ENCODE measurements at places on chromosomes 5 and 9.

- no peak for DNase-seq
These were observed 19.7 kb upstream of the F2R start for GRCh38 chr5:76696251-76696650.

DNA sequence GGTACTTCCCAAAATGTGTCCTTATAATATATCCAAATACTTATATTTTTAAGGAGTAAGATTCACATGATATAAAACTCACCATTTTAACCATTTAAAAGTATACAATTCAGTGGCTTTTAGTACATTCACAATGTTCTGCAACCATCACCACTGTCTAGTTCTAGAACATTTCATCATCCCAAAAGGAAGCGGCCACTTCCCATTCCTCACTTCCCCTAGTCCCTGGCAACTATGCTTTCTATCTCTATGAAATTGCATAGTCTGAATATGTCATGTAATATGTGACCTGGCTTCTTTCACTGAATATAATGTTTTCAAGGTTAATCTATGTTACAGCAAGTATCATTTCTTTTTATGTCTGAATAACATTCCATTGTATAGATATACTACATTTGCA is 615.1 kb upstream of the SGCD start:
- DNase-seq: no peak

GRCh38 chr9:78644359-78644758 is 347.4 kb downstream of the PSAT1 start:
- no peak for DNase-seq

- no peak for DNase-seq
These were observed 203.3 kb upstream of the DMRT1 start for GRCh38 chr9:638152-638551.

DNA sequence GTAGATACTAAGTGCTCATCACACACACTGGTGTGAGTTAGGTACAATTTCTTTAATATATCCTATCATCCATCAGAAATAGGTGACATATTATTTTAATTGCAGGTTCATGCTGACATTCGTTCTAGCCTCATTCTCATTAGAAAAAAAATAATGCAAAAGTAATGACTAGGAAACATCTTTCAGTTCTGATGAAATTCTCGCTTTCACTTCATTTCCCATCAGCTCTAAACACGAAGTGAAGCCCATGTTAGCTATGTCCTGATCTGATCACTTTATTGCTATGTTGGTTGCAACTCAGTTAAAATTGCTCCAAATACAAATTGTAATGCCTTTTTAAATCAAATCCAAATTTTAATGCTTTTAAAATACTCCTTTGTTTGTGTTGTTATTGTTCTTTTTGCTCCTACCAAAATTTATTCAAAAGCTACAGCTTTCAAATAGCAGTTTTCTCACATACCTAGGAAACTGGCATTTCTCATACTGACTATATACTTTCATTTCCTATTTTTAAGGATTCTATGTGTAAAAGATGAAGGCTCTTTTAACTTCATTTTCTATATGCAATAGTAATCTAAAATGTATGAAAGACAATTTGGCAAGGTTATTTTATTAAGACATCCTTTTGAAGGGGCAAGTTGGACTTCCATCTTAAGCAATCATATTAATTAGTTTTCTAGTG is 1237.8 kb upstream of the ACO1 start:
- DNase-seq: no peak

DNA sequence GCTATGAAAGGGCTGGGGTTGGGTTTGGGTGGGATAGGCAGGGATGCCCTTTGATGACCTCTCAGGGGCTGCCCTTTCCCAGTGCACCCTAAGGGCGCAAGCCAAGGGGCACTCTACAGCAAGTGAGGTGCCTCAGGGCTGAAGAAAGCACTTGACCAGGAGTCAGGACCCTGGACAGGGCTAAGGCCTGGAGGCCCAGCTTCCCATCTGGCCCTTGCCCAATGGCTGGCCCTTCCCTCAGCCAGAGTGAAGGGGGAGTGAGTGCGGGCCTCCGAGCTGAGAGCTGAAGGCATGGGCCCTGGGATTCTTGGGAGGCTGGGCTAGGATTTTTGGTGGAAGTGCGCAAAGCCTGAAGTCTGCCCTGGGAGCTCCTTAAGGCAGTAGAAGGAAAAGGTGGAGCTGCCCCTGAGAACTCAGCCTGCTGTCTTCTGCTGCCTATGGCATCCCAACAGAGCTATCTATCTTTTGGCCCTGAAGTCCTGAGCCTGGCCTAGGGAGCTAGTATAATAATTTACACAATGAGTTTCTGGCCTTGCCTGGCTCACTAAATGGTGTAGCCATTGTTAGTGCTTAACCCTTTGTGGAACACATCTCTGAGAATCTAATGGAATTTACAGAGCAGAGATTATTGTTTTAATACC is 16.4 kb downstream of the JADE2 start:
- no peak for DNase-seq

- DNase-seq: no peak
These were observed 14.0 kb upstream of the PWWP2A start for GRCh38 chr5:160133071-160133917.

DNA sequence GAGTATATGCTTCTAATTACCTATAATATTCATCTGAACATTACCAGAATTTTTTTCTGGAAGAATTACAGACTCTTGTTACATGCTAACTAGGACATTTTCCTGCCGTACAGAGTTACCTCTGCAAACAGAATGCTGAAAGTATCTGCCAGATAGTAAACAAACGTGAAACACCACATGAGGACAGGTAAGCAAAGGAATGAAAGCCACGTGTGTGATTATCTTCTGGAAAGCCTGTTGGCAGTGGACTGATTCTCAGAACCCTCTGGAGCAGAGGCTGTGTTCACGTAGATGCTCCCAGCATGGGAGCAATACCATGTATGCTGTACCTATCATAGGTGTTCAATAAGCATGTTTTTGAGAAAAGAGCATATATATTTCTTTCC is 472.6 kb downstream of the ENC1 start:
- no peak for DNase-seq

DNA sequence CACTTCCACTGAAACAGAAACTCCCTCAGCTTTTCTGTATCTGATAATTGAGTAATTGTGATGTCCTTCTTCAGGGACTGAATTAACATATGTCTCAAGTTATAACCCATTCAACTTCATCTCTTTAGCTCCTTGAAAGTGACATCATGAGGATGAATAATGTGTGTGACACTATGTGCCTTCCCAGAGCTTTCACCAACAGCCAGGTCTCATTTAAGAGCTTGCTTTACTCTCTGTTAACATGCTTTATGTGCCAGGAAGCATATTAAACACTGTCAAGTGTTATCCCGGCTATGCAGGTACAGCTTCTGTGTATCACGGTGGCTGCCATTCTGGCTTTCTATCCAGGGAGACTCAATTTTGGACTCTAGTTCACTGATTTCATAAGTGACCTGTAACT is 799.9 kb downstream of the CDH12 start:
- DNase-seq: no peak

DNA sequence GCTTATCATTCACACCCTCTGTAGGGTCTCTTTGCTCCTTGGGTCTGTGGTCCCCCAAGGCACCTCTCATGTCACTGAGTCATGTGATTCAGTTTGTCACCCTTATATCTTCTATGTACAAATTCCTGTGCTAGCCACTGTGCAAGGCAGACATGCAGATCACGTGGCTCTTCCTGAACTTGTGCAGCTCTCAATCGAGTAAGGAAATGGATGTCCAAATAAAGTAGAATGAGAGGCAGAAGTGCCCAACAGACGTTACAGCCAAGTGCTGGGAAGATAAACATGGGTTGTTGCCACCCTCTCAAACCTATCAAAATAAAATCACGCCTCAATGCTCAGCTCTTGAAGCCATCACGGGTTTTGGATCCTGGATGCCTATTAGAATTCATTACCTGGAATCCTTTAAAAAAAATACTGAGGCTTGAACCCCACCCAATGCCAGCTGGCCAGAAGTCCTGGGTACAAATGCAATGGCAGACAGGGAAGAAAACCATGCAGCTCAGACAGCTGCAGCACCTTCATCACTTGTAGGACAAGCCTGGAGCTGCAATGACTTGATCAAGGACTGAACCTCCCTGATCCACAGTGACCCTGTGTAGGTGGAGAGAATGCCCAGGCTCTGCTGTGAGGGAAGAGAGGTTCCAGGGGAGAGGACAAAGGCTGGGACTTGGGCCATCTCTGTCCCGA is 228.7 kb upstream of the DAP start:
- DNase-seq: no peak

- DNase-seq: no peak
These were observed 10.5 kb upstream of the EPB41L4B start for GRCh38 chr9:109331353-109331752.

DNA sequence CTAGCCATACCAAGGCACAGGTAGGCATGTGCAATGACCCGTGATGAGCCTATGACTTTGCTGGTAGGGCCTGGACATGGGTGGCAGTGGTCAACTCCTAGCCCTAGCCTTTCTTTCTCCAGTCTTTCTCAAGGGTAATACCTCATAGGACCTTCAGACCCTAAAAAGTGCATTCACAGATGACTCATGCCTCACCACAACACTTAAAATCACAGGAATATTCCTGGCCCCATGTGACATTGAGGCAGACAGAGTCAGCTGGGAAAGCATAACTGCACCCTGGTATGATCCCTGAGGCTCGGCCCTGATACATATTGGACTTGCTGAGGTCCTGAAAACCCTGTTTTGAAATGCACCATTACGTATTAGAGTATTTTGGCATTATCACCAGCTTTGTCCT is 449.5 kb downstream of the HINT1 start:
- no peak for DNase-seq

- no peak for DNase-seq
These were observed 2.2 kb upstream of the ZNF366 start for GRCh38 chr5:72509401-72509800.

DNA sequence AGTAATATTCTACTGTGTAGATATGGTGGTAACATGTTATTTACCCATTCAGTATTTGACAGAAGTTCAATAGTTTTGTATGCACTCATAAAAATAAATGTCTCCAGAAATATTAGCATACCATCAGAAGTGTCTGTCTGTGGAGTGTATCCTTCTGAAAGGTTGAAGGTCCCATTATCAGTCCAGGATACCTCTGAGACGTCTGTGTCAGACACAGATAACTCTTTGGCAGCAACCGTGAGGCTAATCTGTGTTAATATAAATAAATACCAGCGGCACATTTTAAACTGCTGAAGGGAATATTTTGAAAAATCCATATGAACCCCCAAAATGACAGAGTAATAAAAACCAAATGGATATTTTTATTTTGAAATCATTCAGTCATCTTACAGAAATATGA is 11.9 kb upstream of the ZNF622 start:
- no peak for DNase-seq

DNA sequence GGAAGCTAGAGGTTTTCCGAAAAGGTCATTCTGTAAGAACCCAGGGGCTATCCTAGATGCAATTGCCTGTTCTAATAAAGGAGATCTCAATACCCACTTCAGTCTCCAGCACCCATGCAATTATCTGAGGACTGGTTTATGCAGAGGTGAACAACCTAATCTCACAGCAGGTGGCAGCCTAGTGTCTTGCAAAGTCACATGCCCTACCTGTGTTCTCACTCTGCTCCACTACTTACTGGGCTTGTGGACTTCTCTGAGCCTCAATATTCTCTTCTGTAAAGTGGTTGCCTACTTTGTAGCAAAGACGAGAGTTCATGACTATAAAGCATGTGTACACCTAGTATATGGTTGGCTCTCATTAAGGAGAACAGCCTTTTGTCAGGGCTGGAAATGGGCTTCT is 21.0 kb upstream of the ALDH1B1 start:
- DNase-seq: no peak

GRCh38 chr9:16032799-16033198 is 480.0 kb downstream of the CCDC171 start:
- DNase-seq: no peak

GRCh38 chr5:120122703-120123102 is 341.4 kb upstream of the PRR16 start:
- DNase-seq: no peak

- DNase-seq: no peak
These were observed 3.3 kb upstream of the SH2D3C start for GRCh38 chr9:127781806-127782205.

- DNase-seq: no peak
These were observed 1.3 kb downstream of the ZNF131 start for GRCh38 chr5:43121913-43122484.

- DNase-seq: no peak
These were observed 27.6 kb upstream of the CDKN2AIPNL start for GRCh38 chr5:134439210-134439654.

GRCh38 chr5:17808566-17808965 is 174.3 kb downstream of the TAF11L14 start:
- DNase-seq: no peak

DNA sequence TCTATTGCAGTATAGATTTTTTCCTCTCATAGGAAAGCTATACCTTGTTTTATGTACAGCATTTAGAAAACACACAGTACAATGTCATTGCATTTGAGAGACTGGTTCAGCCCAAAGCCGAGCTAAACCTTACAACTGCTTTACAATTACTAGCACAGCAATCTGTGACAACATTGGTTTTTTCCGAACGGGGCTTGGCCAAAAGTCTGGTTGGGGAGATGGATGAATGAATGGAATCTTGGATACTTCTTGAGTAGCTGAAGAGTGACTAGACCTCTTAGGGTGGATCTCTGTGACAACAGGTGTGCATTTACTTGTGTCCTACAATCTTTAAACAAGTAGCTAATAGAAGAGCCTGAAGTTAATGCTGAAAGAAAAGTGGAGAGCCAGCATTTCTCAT is 1.2 kb downstream of the SGCD start:
- no peak for DNase-seq

DNA sequence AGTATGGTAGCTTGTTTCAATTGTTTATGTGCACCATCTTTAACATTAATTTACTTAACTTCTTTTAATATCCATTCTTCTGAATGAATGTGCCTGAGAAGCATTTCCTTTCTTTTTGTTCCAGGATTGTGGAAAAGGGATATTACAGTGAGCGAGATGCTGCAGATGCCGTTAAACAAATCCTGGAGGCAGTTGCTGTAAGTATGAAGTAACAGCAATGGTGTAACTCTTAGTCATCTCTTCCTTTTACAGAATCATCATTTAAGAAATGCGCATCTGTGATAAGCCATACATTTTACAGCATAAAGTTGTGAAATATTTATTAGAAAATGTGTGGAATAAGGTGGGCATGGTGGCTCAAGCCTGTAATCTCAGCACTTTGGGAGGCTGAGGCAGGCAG is 117.7 kb downstream of the STARD4 start:
- DNase-seq: no peak

DNA sequence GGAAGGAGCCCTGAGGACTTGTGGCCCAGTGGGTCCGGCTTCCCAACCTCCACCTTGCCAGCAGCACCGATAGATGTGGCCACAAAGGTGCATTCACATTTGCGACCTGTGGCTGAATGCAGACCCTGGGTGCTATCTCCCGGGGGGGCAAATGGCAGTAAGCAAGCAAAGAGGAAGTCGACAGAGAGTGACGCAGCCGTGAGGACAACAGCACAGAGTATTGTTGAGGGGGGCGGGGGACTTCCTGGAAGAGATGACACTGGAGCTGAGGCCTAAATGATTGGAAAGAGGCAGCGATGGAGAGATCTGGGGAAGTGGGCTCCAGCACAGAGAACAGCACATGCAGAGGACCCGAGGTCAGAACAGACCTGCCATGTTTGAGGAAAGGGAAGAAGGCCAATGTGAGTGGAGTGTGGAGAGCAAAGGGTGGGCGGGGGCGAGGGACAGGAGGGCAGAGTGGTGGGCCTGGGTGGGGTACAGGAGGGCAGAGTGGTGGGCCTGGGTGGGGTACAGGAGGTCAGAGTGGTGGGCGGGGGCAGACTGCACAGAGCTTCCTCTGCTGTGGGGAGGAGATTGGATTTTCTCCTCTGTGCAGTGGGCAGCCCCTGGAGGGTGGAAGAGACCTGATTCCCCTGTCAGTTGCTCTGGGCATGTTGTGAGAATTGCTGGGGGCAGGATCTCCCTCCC is 42.6 kb downstream of the ADAMTS2 start:
- DNase-seq: no peak

- DNase-seq: no peak
These were observed 1.4 kb downstream of the ZFR start for GRCh38 chr5:32443145-32443540.

Measured in activated CD8-positive, alpha-beta memory T cell treated with anti-CD3 and anti-CD28 coated beads for 4 hours (primary cell).